Right renal cortex interstitium (tissue), 3 donors: ENCODE measurements at places on chromosomes 11 and 22. TPM values are rescaled to one million over a fixed set of nuclear protein-coding genes. Genes with fewer than 3 reads are reported as not detected.

The IL10RA gene
- 2.7 TPM for polyA plus RNA-seq

The KRTAP5-2 gene
- polyA plus RNA-seq = not detected

The TP53I11 gene
- 66.7 TPM for polyA plus RNA-seq

The OR56A1 gene
- not detected for polyA plus RNA-seq

The DCDC1 gene
- polyA plus RNA-seq = 3.6 TPM
